GM12892 (cell line): ENCODE measurements at places on chromosomes 12 and 14.

- DNase-seq, result no peak
Observed at GRCh38 chr12:100120355-100120754, 22.3 kb downstream of the BLTP3B start.

- DNase-seq, result no peak
Observed at GRCh38 chr12:28180786-28181185, 9.5 kb upstream of the CCDC91 start.

DNA sequence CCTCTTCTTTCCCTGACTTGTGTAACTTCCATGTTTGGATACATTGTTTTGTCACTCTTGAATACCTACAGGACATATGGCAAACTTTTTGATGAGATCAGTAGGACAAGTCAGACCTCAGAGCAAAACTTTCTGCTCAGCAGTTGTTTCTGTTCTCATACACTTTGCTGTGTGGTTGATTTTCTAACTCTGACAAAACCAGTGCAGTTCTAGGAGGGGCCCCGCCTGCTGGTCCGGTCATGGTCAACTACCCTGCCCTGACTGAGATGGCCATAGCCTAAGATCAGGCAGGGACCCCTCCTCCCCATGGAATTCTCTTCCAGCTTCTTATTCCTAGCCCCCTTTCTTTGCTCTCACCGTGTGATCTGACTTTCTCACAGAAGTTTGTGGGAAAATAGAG, 92.8 kb downstream of the OTOGL start:
- no peak for DNase-seq

DNA sequence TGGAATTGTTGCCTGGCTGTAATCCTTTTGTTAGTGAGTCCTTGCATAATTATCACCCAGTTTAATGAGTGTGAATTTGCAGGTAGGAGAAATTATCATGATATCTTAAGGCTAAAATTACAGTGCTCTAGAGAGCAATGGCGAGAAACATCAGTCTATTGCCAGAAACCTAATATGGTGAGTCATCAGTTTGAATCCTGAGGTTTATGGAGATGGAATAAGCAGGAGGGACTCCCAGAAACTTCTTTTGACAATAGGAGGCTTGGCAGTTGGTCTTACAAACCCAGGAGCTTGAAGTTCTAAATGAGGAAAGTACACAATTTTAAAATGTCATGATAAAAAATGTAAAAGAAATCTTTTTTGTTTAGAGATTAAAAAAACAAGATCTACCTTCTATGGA, 31.5 kb upstream of the CRADD start:
- no peak for DNase-seq

DNA sequence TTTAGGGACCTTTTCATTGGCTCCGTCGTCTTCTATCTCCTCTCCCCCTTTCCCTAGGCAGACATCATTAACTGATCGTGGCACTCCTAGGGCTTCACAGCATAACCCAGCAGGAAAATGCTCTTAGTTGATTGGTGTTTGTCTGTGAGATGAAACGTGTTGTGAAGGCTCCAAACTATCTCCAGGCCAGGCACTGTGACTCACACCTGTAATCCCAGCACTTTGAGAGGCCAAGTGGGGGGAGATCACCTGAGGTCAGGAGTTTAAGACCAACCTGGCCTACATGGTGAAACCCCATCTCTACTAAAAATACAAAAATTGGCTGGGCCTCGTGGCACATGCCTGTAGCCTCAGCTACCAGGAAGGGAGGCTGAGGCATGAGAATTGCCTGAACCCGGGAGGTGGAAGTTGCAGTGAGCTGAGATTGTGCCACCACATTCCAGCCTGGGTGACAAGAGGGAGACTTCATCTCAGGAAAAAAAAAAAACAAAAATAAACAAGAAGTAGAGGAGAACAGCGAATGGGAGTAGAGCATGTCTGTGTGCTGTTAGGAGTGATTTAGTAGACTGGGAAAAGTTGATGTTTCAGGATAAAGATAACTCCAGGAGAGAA, 32.3 kb upstream of the WDR89 start:
- DNase-seq, result no peak

DNA sequence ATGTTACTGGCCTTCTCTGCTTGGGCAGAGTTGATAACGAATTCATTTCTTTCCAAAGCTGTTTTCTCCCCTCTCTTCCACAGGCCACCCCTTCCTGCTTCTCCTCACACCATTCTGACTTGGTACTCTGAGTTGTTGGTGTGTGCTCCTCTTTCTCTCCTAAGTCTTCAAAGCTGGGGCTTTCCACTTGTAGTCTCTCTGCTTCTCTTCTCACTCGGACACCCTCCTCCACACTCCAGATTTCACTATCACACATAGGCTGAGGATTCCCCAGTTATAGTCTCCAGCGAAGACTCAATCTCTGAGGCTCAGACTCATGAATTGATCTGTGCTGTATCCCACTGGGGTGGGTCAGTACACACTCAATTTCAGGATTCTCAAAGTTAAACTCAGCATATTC, 201.0 kb downstream of the SSPN start:
- DNase-seq, result no peak

GRCh38 chr12:84910549-84911241, 1.9 kb downstream of the SLC6A15 start:
- DNase-seq, result no peak

DNA sequence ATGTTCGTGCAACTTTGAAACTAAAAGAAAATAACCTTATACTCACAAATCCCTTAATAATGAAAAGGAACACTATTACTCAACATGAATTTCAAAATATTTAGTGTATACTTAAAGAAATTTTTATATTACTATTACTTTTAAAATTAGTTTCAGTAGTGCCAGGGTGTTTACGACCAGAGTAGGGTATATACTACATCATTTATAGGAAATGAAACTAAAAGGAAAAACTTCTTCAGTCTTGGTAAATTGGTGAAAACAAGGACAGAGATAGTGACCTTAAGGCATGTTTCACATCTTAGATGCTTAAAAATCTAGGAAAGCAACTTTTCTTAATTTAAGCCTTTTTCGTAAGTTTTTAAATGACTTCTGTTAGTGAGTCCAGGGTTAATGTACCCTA, 4.5 kb downstream of the USP15 start:
- no peak for DNase-seq

DNA sequence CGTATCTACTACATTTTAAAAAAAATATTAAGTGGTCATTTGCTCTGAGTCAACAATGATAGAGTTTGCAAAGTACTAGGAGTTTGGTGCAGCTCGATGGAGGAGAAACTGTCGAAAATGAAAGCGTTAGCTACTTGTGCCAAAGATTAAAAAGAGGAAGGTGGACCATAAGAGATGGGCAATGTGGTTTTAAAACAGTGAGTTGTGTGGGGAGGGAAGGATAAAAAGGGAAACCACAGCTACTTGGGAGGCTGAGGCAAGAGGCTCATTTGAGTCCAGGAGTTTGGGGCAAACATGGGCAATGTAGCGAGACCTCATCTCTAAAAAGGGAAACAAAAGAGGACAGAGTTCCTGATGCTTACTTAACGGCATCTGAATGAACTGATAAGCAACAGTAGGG, 18.2 kb upstream of the STRAP start:
- no peak for DNase-seq

GRCh38 chr14:30214014-30214413, 286.4 kb upstream of the PRKD1 start:
- DNase-seq, result no peak

DNA sequence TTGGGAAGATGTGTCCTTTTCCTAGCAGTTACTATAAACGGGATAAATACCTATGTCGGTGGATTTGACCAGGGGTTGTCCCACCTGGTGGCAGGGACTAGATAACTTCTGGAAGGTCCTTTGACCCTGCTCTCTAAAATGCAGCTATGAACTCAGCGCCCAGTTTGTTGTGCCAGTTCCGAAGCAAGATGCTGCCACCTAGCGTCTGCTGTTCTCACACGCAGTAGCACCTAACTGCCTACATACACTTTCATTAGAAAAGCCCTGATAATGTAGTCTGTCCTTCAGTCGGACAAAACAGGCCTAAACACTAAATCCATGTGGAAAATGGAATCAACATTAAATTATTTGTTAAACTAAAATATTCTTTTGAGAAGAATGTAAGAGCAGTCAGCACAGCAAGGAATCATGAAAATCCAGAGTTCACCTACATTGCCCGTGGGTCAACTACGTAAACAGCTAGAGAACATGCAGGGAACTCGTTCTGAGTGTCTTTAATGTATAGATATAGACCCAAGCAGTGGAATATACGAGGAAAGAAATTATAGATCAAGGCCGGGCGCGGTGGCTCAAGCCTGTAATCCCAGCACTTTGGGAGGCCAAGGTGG, 51.1 kb upstream of the CRACR2A start:
- DNase-seq, result peak; percentile 13

- no peak for DNase-seq
Observed at GRCh38 chr14:95323917-95324316, 4.2 kb upstream of the CLMN start.
